SK-MEL-5 (cell line): ENCODE measurements at places on chromosomes 4 and X. TPM values are rescaled to one million over a fixed set of nuclear protein-coding genes. Genes with fewer than 3 reads are reported as not detected.

DNA sequence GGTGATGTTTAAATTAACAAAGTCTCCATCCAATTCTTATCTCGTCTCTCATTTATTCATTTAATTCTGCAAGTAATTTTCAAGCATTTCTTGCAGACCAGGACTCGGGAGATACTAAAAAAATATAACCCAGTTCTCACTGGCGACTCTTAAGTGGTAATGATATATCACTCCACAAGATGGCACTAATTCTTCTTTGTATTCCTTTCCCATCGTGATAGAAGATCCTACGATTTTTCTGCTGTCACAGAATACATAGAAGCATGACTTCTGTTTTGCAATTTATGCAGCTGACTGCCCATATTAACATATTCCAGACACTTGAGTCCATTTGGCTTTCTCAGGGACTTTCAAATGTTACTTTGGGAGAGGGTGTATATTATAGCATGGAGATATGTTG lies 64.0 kb upstream of the FGF13 start:
- peak; percentile 51 for DNase-seq

DNA sequence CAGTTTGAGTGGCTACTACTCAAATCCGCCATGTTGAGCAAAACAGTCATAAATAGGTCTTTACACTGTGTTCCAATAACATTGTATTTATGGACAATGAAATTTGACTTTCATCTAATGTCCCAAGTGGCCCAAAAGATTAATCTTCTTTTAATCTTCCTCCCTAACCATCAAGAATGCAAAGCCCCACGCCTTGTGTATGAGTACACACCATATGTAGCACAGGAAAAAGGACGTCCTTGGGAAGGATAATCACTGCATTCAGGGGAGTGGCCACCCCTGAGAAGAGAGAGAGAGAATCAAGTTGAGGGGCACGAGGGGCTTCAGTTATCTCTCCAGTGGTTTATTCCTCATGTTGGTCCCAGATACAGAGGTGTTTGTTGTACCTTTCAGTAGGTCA lies 33.1 kb downstream of the RBM47 start:
- DNase-seq, result no peak

- no peak for DNase-seq
These were observed 1210.4 kb downstream of the ADGRL3 start for GRCh38 chr4:62410371-62411003.

DNA sequence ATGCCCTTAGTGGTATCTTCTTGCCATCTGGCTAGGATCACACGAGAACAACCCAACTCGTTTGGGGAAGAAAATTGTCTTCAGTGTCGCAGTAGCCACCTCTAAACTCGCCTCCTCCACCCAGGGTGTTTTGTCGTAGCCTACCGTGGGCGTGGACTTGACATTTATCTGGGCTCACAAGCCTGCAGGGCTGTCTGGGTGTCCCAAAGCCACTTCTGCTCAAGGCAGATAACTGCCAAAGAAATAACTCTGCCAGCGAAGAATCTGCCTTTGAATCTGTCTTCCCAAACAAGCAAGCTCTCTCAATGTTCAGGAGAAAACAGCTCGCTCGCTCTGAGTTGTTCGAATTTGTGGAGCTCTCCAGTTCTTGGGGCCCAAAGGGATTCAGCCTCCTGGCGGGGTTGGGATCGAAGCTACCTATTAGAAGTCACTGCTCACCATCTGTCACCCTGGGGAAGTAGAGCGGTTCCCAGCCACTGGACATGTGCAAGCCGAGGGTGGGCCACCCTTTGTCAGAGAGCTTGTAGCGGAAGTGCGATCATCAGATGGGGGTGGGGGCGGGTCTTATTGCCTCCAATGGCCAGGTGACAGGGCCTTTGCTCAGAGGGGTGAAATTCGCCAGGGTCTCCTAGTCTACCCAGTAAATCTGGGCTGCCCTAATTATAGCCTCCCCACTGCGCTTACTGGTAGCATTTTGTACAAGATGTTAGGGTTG lies 14.8 kb downstream of the BLOC1S4 start:
- DNase-seq, result no peak

DNA sequence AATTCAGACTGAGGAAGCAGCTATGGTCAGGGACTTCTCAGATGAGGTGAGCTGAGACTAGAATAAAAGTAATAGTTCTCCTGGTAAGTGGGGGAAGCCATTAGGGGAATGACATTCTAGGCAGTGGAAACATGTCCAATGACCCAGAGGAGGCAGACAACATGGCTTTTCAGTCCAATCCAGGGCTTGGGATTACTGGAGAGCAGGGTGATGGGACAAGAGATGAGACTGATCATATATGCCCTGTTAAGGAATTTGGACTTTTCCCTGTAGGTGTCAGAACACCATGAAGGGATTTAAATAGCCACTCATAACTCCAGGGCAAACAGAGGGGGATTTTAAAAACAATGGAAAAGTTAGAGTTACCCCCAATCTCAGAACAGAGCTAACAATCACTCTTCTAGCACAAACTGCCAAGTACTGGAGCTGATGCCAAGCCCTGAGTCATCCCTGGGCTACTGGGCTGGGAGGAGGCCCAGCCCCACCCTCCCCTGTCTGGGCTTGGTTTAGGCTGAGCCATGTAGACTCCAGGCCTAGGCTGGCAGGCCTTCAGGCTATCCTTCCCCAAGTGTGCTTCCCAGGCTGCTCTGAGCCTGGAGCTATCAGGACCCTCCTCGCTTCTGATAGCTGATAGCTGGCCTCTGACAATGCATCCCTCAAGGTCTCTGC lies 22.7 kb upstream of the MSN start:
- peak; percentile 1 for DNase-seq

DNA sequence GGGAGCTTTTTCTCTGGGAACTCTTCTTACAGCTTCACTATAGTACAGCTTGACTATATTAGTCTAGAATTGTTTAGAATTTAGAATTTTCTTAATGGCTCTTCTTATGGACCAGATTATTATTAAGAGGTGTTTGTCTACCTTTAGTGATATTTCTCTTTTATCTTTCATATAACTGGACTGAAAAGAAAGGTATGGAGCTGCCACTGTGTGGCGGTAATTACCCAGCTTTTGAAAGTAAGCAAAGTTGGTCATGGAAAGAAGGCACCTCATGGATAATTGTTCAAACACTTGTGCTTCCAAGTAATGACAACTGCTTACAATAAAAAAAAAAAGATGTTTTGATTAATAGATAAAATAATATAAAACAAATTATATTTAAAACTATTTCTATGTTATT lies 1112.5 kb downstream of the TECRL start:
- peak; percentile 22 for DNase-seq

- DNase-seq, result no peak
These were observed 36.1 kb downstream of the COPS4 start for GRCh38 chr4:83071116-83071515.

DNA sequence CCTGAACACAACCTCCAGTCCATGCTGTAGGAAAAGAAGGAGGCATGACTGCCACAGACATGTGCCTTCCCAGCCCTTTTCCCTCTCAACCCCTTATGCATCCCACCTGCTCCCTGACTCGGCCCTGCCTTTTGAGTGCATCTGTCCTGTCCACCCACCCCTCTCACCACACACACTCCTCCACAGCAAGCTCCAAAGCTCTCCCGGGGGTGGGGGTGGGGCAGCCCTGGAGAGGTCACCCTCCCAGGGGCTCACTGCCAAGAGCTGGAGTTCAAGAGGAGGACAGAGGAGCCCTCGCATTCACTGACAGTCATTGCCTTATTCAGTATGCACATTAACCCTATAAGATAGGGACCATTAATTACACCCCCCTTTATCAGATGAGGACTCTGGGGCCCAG lies 46.6 kb upstream of the MAMLD1 start:
- no peak for DNase-seq

DNA sequence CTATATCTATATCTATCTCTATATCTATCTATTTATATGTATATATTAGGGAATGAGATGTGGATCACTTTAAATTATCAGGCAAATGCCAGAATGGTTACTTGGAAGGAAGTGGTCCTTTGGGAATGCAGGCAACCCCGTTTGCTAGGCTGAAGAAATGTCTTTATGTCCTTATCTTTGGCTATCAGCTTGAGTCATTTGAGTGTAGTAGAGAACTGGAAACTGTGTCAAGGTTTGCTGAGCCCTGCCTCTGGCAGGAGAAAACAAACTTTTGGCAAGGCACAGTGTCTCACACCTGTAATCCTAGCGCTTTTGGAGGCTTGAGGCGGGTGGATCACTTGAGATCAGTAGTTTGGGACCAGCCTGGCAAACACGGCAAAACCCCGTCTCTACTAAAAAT lies 167.3 kb downstream of the ACTRT1 start:
- DNase-seq, result no peak

- DNase-seq, result no peak
These were observed 95.1 kb downstream of the IL15 start for GRCh38 chr4:141731481-141731880.

DNA sequence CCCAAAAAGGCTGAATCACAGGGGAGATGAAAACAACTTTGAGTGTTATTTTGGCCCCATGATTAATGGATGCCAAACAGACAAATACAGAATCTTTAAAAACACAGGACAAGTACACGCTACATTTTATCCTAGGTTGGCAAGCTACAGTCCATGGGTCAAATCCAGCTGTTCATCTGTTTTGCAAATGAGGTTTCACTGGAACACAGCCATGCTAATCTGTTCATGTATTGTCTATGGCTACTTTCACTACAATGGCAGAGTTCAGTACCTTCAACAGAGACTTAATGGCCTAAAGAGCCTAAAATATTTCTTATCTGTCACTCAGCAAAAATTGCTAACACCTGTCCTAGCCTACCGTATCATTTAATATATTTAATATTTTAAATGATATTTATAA lies 1548.5 kb upstream of the IGFBP7 start:
- no peak for DNase-seq

DNA sequence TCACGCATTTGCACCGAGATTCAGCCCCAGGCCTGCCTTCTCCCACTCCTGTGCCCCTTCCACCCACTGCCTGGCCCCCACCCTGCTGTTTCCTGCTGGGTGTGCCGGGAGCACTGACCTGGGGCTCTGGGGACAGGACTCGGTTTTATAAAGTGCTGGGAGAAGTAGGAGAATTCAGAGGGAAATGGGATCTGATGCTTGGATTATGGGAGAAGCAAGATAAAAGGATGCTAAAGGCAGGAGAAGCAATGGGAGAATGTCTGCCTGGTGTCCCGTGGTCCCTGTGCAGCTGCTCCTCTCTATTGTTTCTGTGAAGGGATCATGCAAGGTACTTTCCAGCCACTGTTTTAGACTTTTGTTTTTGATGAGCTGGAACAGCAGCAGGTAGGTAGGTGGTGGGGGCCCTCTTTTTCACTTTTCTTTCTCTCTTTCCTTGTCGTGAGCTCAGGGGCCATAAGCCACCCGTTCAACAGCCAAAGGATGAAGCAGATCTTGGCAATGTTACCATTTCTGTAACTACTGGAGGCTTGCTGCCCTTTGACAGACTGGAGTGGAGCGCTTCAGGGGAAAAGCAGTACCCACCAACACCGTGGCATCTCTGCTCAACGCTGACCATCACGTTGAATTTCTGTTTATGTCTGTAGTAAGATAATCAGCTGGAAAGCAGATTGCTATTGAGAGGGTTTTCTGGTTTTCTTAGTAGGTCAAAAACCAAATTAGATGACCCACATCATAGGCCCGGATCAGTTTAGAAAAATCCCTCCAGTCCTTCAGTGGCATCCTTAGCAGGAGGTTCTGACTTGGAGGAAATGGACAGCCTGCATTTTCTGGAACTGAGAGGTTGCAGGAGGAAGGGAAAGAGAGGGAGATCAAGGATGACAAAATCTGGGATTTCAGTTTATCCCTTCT lies 63.8 kb upstream of the ENPP6 start:
- no peak for DNase-seq

- DNase-seq, result no peak
These were observed 7.5 kb upstream of the PTCHD1 start for GRCh38 chrX:23327104-23327503.

GRCh38 chr4:188987011-188987410 lies 847.8 kb downstream of the TRIML1 start:
- DNase-seq, result no peak

DNA sequence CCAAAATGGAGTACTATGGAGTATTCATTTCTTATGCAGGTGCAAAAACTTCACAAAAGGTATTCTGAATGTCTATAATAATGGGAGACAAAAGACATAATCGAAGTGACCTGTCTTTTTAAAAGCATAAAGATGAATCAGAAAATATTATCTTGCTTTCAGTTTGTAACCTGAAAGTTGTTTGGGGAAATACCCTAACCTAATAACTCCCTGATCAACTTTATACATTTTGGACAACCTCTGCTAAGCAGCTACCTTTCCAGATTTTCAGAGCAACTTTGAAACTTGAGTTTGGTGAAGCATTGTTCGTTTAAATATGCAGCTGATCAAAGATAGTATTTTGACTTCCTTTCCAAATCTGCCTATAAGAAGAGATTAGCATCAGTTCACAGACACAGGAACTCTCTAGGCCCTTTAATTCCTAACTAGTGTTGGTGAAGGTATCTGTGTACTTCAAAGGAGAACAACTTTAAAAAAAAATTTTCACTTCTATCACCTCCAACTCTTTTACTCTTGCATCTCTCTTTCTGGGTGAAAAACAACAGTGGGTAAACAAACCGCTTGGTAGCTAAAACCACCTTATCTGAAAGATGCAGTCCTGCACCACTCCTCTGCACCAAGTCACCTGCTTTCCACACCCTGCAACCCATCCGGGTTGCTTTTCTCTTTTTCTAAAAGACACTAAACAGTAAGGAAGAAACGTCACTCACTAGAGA lies 26.5 kb downstream of the CD40LG start:
- no peak for DNase-seq

PDE5A gene
- 7.9 and 8.2 TPM in 2 replicates for total RNA-seq

GATA1 gene
- total RNA-seq, result not detected in 2 replicates

GPC4 gene
- 3.2 and 3.6 TPM in 2 replicates for total RNA-seq

PAGE4 gene
- 0.43 TPM in 1 of 2 replicates, not detected in the other for total RNA-seq

GPR34 gene
- not detected in 2 replicates for total RNA-seq

PYURF gene
- 142 and 153 TPM in 2 replicates for total RNA-seq
